Progenitor cell of endocrine pancreas (in vitro differentiated cells): ENCODE measurements at places on chromosomes 5 and 9. TPM values are rescaled to one million over a fixed set of nuclear protein-coding genes. Genes with fewer than 3 reads are reported as not detected.

Gene ARRDC1
- 64.0 and 74.9 TPM in 2 replicates for total RNA-seq

Gene PCAT7
- 12.6 and 13.1 TPM in 2 replicates for total RNA-seq

Gene LHX6
- 1.6 and 3.1 TPM in 2 replicates for total RNA-seq

Gene ADAMTSL1
- total RNA-seq = 2.1 and 2.5 TPM in 2 replicates

Gene LIX1
- 0.31 and 0.47 TPM in 2 replicates for total RNA-seq

Gene TNPO1
- 141 and 149 TPM in 2 replicates for total RNA-seq

Gene CARTPT
- total RNA-seq = not detected in 2 replicates

GRCh38 chr5:138226910-138227309 is 13.8 kb upstream of the CDC23 start:
- peaks cover 11% of the 10 kb centered on the region for H3K4me1 ChIP-seq
- H3K27ac ChIP-seq = no peak overlapping the region
- peaks cover 2% of the 10 kb centered on the region for H3K36me3 ChIP-seq
- no peaks in the 10 kb centered on the region for H3K27me3 ChIP-seq
- H3K4me3 ChIP-seq = no peak overlapping the region

- H3K36me3 ChIP-seq = no peaks in the 10 kb centered on the region
- no peaks in the 10 kb centered on the region for H3K27me3 ChIP-seq
- H3K4me3 ChIP-seq = no peak overlapping the region
Measured at GRCh38 chr5:107306594-107306993, 364.1 kb downstream of the EFNA5 start.

- no peaks in the 10 kb centered on the region for H3K4me1 ChIP-seq
- DNase-seq = no peak
- no peaks in the 10 kb centered on the region for H3K27me3 ChIP-seq
- peaks cover 1% of the 10 kb centered on the region for H3K36me3 ChIP-seq
- H3K4me3 ChIP-seq = no peak overlapping the region
Measured at GRCh38 chr9:121399883-121400607, 30.0 kb upstream of the STOM start.

- H3K36me3 ChIP-seq = no peaks in the 10 kb centered on the region
- no peaks in the 10 kb centered on the region for H3K27me3 ChIP-seq
- no peak overlapping the region for H3K27ac ChIP-seq
- no peaks in the 10 kb centered on the region for H3K4me1 ChIP-seq
- no peak overlapping the region for H3K4me3 ChIP-seq
Measured at GRCh38 chr5:165739079-165739741, 2233.8 kb downstream of the MAT2B start.

GRCh38 chr5:94793113-94793815 is 174.8 kb downstream of the SLF1 start:
- H3K27me3 ChIP-seq = peaks cover 13% of the 10 kb centered on the region
- H3K4me3 ChIP-seq = no peak overlapping the region
- no peak for DNase-seq
- no peak overlapping the region for H3K27ac ChIP-seq
- no peaks in the 10 kb centered on the region for H3K36me3 ChIP-seq

DNA sequence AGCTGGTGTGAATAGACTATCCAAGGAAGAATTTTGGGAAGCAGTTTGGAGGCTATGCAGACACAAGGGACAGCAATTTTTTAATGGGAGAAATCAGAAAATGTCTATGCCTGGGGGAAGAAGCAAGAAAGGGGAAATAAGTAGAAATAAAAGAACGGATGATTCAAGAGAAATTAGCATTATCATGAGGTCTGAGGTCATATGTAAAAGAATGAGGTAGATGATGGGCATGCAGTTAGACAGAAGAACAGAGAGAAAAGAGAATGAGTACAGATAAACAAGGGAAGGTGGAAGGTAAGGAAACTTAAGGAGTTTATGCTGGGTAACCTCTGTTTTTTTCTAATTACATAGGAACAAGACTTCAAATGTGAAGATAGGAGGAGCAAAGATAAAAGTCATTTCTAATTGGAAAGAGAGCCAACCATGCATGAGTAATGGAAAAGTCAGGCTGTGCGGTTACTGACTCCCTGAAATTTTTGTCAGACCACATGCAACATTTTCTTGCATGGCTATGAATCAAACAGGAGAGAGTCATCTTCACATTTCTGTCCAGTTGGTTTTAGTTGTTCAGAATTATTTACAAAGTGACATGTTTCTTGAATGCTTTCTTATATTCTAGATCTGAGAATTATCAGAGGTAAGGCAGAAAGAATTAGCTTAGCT is 101.0 kb upstream of the PIK3R1 start:
- H3K4me3 ChIP-seq = no peak overlapping the region
- H3K4me1 ChIP-seq = peaks cover 23% of the 10 kb centered on the region
- DNase-seq = no peak
- no peaks in the 10 kb centered on the region for H3K36me3 ChIP-seq
- H3K27ac ChIP-seq = no peak overlapping the region
- H3K27me3 ChIP-seq = peaks cover 13% of the 10 kb centered on the region

DNA sequence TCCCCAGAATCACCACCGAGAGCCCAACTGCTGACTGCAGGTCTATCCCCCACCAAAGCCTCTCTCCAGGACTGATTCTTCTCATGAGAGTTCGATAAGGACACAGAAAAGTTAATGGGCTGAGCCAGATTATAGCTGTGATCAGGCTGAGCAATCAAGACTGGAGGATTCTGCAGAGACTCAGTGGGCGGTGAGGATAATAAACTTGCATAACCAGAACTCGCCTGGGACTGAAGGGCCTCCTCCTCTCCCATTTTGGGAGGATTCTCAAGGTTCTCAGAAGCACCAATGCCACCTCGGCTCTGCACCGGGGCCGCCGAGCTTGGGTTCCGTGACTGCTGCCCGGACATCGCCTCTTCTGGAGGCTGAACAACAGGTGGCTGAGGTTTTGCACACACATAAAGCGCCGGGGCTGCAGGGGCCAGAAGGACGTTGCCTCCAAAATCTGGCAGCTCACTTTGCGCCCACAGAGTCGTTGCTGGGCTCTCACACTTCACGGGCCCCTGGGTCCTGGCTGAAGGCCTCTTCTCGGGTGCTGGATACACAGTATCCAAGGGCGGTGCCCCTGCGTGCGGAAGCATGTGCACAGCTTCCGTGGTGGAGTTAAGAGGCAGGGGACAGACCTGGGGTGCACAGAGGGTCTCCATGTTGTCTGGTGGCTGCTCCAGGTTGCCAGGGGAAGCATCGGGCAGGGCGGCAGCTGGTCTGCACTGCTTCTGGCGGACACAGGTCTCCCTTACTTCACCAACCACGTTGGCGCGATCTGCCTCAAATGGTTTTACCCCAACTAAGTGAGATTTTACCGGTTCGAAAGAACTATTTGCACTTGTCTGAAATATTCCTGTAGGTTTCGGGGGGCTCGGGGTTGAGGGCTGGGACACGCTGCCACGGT is 7.6 kb downstream of the SEC16A start:
- no peak for DNase-seq
- H3K27ac ChIP-seq = no peak overlapping the region
- no peak overlapping the region for H3K4me3 ChIP-seq
- peaks cover 12% of the 10 kb centered on the region for H3K4me1 ChIP-seq
- peaks cover 5% of the 10 kb centered on the region for H3K36me3 ChIP-seq

DNA sequence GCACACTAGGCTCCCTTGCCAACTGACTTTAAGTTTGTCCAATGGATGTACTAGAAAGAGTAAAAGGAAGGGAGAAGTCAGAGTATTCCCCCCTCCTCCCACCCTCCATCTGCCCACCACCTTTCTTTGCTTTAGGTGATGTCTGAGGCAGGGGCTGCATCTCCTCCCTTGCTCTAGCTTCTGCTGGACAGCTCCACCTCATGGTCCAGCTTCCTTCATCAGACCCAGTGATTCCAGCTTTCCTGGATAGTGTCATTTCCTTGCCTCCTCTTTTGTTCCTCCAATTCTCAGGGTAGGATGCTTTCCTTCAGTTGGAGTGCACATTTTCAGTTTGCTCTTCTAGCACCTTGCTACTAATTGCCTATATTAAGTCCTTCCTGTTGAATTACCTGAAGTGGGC is 67.4 kb downstream of the RAD23B start:
- H3K36me3 ChIP-seq = no peaks in the 10 kb centered on the region
- DNase-seq = no peak
- H3K4me1 ChIP-seq = peaks cover 7% of the 10 kb centered on the region

DNA sequence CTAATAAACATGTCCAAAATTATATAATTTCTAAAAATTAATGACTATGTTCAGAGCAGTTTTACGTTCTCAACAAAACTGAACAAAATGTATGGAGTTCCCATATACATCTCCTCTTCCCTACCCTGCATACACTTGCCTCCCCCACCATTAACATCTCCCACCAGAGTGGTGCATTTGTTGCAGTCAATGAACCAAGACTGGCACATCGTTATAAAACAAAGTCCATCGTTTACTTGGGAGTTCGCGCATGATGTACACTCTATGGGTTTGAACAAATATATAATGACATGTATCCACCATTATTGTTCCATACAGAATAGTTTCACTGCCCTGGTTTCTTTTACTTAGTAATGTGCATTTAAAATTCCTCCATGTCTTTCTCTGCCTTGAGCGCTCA is 130.1 kb downstream of the APBA1 start:
- H3K27ac ChIP-seq = no peak overlapping the region
- no peaks in the 10 kb centered on the region for H3K4me1 ChIP-seq
- no peak for DNase-seq
- peaks cover 8% of the 10 kb centered on the region for H3K27me3 ChIP-seq

GRCh38 chr9:34866614-34867013 is 91.5 kb upstream of the PHF24 start:
- peaks cover 48% of the 10 kb centered on the region for H3K27me3 ChIP-seq
- DNase-seq = no peak
- no peaks in the 10 kb centered on the region for H3K36me3 ChIP-seq
- no peak overlapping the region for H3K27ac ChIP-seq
- H3K4me1 ChIP-seq = no peaks in the 10 kb centered on the region

GRCh38 chr5:109486200-109486804 is 76.5 kb upstream of the PJA2 start:
- no peak overlapping the region for H3K27ac ChIP-seq
- H3K4me3 ChIP-seq = no peak overlapping the region
- no peaks in the 10 kb centered on the region for H3K36me3 ChIP-seq
- peaks cover 4% of the 10 kb centered on the region for H3K4me1 ChIP-seq

DNA sequence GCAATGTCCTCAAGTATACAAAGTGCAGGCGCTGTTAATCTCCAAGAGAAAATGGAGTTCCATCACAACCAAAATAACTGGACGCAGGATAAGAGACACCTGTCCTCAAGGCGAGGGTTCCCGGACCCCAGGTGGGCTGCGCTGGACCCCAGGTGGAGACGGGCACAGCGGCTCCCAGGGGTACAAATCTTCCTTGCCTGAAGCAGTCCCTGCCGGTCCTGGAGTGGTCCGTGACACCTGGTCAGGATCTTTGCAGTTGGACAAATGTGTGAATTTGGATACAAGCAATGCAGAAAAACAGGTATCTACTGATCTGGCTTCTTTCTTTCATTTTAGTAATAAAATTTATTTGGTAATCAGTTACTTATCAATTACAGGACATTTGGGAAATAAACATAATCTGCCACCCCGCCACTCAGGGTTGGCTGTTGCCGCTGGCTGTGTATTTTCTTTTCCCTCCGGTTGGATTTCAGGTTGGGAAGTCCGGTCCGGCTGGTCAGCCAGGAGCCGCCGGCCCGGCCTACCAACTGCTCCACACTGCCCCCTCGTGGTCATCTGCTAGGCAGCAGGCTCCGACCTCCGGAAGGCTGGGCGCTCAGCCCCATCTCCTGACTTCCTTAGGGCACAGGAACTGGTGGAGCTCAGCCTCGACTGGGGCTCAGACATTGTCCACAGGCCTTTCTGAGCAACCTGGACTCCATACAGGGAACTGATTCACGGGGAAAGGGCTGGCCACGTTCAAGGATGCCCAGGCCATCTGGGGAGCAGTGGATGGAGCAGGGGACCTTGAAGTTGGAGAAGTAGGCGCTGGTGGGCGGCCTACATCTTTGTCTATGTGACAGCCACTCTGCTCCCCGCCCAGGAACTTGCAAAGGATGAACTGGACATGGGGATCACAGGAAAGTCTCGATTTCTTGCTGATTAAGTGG is 43.4 kb downstream of the NXNL2 start:
- H3K4me1 ChIP-seq = no peaks in the 10 kb centered on the region
- DNase-seq = peak; percentile 88
- no peaks in the 10 kb centered on the region for H3K36me3 ChIP-seq

GRCh38 chr9:97772145-97772544 is 75.0 kb upstream of the XPA start:
- no peak overlapping the region for H3K4me3 ChIP-seq
- H3K4me1 ChIP-seq = no peaks in the 10 kb centered on the region
- no peak for DNase-seq
- H3K36me3 ChIP-seq = no peaks in the 10 kb centered on the region

DNA sequence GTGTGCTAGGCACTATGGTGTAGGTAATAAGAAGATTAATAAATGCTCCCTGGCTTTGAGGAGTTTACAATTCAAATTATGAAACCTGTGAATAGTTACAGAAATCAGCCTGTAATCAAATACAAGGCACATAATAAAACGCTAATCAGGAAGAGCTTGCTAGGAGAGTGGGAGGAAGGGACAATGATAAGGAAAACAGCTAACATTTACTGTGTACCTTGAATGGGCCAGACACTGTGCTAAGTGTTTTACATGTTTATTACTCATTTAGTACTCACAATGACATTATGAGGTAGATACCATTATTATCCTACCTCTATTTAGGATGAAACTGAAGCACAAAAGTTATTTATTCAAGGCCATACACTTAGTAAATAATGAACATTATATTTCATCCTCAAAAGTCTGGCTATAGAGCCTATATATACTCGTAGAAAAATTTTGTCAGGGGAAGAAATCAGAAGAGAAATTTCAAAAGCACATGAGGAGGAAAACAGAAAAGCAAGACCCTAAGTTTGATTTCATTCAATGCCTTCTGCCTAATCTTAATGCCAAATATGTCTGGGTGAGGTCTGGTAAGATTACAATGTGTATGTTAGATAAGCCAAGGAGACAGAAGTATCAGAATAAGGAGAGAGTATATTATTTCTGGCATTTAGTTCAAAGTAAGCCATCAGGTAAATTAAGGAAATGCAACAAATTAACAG is 35.9 kb downstream of the AFF4 start:
- H3K27ac ChIP-seq = peak overlapping the region; percentile 4
- H3K27me3 ChIP-seq = no peaks in the 10 kb centered on the region
- H3K4me3 ChIP-seq = no peak overlapping the region
- H3K4me1 ChIP-seq = peaks cover 24% of the 10 kb centered on the region
- H3K36me3 ChIP-seq = peaks cover 38% of the 10 kb centered on the region

- no peak overlapping the region for H3K4me3 ChIP-seq
- no peaks in the 10 kb centered on the region for H3K36me3 ChIP-seq
- H3K27ac ChIP-seq = no peak overlapping the region
Measured at GRCh38 chr9:132857031-132857430, 21.1 kb downstream of the AK8 start.

DNA sequence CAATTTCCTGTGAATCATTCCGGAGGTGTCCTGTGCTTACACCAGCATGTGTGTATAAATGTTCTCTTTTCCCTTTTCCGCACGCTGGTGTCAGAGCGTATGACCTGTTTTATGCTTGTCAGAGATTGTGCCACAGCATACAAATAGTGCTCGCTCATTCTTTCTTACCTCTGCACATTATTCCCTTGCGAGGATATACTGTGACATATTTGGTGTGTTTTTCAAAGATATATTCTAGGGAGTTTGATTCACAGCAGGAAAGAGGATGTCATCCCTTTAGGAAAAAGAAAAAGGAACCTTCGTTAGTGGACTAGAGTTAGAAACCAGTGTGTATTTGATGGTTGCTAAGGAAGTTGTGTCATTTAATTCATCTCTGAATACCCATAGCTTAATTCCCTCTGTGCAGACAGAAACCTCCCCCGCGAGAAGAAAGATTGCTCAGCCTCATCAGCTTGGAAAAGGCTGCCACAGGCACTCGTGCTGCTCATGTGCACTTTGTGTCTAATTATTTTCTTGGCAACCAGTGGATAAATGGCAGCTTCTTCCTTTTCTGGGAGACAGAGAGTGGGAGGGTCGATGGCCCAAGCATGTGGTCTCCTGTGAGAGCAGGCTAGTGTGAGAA is 14.7 kb upstream of the CCIN start:
- DNase-seq = no peak
- no peaks in the 10 kb centered on the region for H3K27me3 ChIP-seq
- no peaks in the 10 kb centered on the region for H3K4me1 ChIP-seq
- H3K27ac ChIP-seq = peak overlapping the region; percentile 49
- no peaks in the 10 kb centered on the region for H3K36me3 ChIP-seq
- no peak overlapping the region for H3K4me3 ChIP-seq
